ENCODE measurements at places on chromosomes 3 and 15. TPM values are rescaled to one million over a fixed set of nuclear protein-coding genes. Genes with fewer than 3 reads are reported as not detected.

C3orf85 gene
- total RNA-seq = not detected

ZPLD1 gene
- total RNA-seq = 1.1 TPM

SNTN gene
- not detected for total RNA-seq

FOXL2NB gene
- total RNA-seq = 0.03 TPM

PRR20G gene
- not detected for total RNA-seq

WDR93 gene
- 0.07 TPM for total RNA-seq

GUCA1C gene
- not detected for total RNA-seq

SLC35A5 gene
- 58.2 TPM for total RNA-seq

HTD2 gene
- 11.4 TPM for total RNA-seq

AEN gene
- total RNA-seq = 71.6 TPM

CAND2 gene
- total RNA-seq = 5.1 TPM

KLF15 gene
- 1.1 TPM for total RNA-seq

PPARG gene
- 25.3 TPM for total RNA-seq

STRA6 gene
- 0.59 TPM for total RNA-seq

MRPS11 gene
- total RNA-seq = 23.4 TPM

FES gene
- total RNA-seq = 17.4 TPM

SPSB4 gene
- not detected for total RNA-seq

GPR160 gene
- 0.26 TPM for total RNA-seq

TMIE gene
- 0.07 TPM for total RNA-seq

DPPA4 gene
- under 0.01 TPM for total RNA-seq

GRAMD1C gene
- total RNA-seq = 4.2 TPM

Data from smooth muscle cell of the pulmonary artery (primary cell).